ENCODE measurements at places on chromosomes 5 and 9. TPM values are rescaled to one million over a fixed set of nuclear protein-coding genes. Genes with fewer than 3 reads are reported as not detected.
A peak's percentile ranks its signal among the peaks of the same experiment; 100 is the strongest.

DNA sequence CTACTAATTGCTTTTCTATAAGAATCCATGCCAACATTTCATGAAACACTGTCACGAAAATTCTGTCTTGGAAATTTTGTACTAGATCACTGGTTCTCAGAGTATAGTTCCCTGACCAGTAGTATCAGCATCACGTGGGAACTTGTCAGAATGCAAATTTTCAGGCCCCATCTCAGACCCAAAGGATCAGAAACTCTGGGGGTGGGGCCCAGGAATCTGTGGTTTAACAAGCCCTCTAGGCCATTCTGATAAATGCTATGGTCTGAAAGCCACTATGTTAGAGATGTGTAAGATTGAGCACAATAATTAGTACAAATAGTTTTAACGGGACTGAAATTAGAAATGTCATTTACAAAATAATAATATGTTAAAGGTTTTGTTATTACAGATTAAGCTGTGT lies 615.7 kb upstream of the ARRDC3 start:
- no peak for DNase-seq

DNA sequence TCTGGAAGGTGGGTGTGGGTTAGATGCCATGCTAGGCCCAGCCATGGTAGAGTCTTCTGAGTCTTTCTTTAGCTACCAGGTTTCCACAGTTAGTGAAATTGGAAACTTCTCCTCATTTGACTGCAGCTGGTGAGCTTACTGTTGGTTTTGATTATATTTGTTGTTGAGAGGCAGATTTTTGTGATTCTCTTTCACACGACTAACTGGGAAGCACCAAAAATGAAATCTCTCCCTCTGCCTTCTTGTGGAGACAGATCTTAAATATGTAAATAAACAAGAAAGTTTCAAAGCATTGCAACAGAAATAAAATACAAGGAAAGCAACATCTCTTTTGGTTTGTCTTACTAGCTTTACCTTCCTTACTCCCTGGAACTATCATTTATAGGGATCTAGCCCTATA lies 122.2 kb downstream of the CEMIP2 start:
- DNase-seq = no peak

DNA sequence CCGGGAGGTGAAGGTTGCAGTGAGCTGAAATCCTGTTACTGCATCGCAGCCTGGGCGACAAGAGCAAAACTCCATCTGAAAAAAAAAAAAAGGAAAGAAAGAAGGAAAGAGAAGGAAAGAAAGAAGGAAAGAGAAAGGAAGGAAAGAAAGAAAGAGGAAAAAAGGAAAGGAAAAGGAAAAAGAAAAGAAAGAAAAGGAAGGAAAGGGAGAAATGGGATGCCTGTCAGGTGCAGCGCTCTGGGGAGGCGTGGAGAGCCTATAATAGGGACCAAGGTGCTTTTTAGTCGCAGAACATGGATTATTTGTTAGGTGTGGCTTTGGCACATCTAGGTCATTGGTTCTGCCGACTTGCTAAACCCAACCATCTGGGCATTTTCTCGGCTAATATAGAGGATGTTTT lies 17.9 kb downstream of the EXOSC2 start:
- DNase-seq = no peak

GRCh38 chr9:21030389-21031035 lies 928 bp downstream of the HACD4 start:
- DNase-seq = peak; percentile 8

GRCh38 chr9:134321531-134321930 lies 4.7 kb upstream of the RXRA start:
- DNase-seq = no peak

DNA sequence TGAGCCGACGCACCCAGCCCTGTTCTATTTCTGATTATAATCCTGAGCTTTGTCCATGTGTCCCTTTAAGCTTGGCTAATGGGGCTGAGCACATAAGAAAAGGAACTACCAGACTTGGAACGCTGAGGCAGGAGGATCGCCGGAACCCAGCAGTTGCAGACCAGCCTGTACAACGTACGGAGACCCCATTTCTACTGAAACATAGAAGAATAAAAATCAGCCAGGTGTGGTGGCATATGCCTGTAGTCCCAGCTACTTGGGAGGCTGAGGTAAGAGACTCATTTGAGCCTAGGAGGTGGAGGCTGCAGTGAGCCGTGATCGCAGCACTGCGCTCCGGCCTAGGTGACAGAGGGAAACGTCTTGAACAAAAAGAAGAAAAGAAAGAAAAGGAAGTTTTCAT lies 22.3 kb downstream of the TRIM7 start:
- no peak for DNase-seq

The GFI1B gene
- 1.1 TPM for total RNA-seq

- DNase-seq = peak; percentile 92
Observed at GRCh38 chr9:38352530-38353328, 39.8 kb upstream of the ALDH1B1 start.

DNA sequence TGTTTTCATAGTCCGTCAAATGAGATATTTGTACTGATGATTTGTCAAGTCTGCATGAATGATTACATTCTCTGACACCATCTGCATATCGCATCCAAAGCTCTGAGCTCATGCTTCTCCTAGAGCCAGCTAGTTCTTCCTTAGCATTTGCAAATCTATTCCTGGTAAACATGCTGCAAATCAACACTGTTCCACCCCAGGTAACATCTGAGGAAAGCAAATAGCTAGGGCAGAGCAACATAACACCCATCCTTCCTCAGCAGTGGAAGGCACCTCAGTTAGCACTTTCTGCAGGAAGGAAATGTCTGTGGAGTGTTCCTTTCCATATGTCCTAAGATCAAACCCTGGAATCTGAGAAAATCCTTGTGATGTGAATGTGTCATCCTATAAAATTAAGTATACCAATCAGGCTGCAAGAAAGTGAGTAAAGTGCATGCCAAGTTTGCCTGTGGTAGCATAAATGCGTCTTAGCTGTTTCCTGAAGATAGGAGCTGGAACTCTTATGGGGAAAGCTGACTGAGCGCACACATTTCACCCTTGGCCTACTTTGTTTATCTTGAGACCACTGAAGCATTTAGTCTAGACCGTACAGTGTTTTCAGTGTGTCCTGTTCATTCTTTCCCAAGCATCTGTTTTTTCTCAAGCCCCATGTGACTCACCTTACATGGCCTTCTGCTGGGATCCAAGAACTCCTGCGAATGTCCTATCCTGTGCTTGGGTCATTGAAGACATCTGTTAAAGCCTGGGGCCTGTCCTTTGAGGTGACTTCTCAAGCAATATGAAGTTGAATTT lies 50.9 kb upstream of the STARD4 start:
- no peak for DNase-seq

- no peak for DNase-seq
Observed at GRCh38 chr9:81305561-81306182, 383.7 kb downstream of the TLE1 start.

The SLC34A3 gene
- total RNA-seq = not detected

DNA sequence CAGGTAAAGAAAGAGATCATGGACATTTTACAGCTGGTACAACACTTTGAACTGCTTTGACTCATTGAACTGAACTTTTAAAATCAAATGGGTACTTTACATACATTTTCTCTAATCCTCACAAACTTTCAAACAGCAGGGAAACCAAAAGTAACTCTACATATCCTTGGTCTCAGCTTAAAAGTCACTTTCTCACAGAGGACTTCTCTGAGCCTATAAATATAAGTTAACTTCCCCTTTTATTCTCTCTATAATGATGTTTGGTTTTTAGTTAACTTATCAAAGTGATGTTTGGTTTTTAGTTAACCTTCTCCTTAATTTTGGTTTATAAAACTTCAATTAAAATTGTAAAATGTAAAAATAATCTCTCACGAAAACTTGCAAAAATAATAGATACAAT lies 209.8 kb downstream of the MCTP1 start:
- no peak for DNase-seq

- no peak for DNase-seq
Observed at GRCh38 chr5:94375801-94376200, 242.6 kb downstream of the KIAA0825 start.

- DNase-seq = peak; percentile 71
Observed at GRCh38 chr5:15794052-15794985, 294.3 kb downstream of the FBXL7 start.

The TMEM252 gene
- total RNA-seq = not detected

DNA sequence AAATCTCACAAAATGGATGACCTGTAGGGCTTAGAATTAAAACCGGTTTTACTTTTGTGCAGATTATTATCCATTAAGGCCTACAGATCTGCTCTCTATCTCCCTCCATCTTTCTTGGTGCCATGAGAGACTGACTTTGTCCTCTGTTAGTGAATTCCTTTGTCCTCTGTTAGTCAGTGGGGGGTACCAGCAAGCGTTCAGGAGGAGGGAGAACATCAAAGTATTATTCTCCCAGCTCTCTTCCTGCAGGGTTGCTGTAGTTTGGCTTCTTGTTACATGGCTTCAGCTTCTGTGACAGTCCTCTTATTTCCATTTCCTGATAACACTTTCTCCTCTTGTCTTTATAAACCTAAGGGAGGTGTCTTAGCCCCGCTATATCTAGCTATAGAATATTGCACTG lies 850.5 kb upstream of the SEMA6A start:
- no peak for DNase-seq
